ENCODE measurements at places on chromosomes 2 and 18.
A peak's percentile ranks its signal among the peaks of the same experiment; 100 is the strongest.

- no peak for DNase-seq
Observed at GRCh38 chr2:134668821-134669220, 50.0 kb downstream of the TMEM163 start.

DNA sequence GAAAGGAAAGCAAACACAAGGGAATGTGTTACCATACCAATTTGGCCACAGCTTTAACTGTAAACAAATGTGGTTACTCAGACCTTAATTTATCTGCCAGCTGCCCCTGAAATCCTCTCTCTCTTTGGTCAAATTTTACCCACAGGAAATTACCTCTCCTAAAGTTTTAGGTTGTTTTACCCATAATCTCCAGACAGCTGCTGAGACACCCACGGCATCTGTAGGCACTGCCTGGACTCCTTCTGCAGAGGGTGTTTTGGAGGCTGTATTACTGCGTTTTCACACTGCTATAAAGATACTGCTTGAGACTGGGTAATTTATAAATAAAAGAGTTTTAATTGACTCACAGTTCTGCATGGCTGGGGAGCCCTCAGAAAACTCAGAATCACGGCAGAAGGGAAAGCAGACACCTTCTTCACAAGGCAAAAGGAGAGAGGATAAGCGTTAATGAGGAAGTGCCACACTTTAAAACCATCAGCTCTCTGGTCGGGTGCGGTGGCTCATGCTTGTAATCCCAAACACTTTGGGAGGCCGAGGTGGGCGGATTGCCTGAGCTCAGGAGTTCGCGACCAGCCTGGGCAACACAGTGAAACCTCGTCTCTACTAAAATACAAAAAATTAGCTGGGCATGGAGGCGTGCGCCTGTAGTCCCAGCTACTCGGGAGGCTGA is 677.5 kb upstream of the FSHR start:
- DNase-seq = no peak

- no peak for DNase-seq
Observed at GRCh38 chr18:36760598-36760997, 68.2 kb downstream of the TPGS2 start.

DNA sequence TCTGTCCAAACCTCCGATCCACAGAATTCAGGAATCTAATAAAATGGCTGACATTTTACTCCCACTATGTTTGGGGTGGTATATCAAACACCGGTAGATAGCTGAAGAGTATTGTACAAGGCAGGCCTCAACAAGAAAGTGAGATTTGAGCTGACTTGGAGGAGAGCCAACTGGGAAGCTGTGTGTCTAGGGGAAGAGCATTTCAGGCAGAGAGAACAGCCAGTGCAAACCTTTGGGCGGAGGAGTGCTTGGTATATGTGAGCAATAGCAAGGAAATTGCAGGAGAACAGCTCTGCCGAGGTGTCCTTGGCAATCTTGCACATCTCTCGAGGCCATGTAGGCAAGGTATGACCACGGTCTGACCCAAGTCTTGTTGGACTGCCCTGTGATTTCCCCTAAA is 1.8 kb upstream of the MERTK start:
- DNase-seq = no peak

DNA sequence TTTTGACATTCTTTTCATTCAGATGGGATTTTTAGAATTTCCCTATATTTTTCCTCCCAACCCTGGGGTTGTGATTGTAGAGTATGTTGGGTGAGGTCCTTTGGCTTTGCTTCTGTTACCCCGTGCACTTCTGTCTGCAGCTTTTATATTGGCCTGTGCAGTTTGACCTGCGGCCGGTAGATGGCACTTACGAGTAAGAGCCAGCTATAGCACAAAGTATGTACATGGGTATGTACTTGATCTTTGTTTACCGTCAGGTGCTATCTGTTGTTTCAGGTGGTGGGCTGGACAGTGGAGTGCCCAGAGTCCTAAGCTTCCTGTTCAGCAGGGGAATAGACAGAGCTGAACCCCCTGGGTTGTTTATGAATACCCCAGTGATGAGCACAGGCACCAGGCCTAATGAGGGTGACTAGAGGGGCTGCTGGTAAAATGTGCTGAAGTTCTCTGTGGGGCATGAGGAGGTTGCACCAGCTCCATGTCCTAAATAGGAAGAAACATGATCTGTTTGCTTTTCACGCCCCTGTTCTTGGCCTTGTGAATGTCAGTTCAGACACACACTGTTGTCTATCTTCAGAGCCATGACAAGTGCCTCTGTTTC is 58.9 kb upstream of the THUMPD2 start:
- DNase-seq = peak; percentile 50

DNA sequence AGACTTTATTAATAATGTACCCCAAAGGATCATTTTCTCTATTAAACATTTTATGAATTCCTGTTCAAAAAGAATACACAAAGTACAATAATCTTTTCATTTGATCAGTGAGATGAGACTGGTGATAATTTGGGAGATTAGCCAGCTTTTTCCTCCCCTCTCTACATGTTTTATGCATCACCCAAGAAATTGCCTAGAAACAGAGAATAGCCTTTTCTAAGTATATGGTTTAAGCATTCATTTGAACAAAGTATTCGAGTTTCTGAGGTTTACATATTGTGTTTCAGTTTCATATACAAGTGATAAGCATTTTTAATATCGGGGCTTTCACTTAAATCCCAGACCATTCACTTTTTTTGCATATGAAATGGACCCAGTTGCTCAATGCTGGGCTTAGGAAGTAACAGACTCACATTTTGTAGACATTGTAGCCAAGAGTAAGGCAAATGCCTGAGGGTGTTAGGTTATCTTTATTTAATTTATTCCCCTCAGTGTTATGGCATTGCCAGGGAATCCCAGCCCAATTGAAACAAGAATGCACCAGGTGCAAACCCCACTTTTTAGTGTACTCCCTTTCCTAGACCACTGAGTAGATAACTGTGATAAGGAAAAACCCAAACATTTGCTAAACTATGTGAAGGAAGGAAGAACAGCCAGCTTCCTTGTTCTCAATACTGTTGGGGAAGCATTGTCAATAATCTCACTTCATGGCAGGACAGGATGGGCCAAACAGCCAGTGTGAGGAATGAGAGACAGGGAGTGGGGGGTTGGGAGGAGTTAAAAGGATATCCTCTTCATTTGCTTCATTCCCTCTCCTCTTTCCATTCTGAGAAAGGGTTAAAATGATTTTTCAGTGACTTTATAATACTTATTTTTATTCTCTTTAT is 3.5 kb downstream of the CPO start:
- no peak for DNase-seq

GRCh38 chr2:33134086-33134771 is 187.5 kb downstream of the LTBP1 start:
- DNase-seq = peak; percentile 79

- peak; percentile 27 for DNase-seq
Observed at GRCh38 chr2:191638079-191638801, 39.7 kb upstream of the NABP1 start.

DNA sequence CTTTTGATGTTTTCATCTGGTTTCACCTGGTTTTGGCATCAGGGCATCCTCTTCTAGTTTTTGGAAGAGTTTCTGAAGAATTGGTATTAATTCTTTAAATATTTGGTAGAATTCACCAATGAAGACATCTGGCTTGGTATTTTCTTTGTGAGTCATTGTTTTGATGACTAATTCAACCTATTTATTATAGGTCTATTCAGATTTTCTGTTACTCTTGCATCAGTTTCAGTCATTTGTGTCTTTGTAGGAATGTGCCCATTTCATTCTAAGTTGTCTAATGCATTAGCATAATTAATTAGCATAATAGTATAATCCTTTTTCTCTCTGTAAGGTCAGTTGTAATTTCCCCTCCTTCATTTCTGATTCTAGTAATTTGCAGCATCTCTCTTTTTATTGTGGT is 8.0 kb downstream of the GNLY start:
- no peak for DNase-seq
